ENCODE measurements at places on chromosomes 7 and 10.

GRCh38 chr10:115831016-115831415 is 442.0 kb downstream of the GFRA1 start:
- DNase-seq: no peak

- no peak for DNase-seq
Observed at GRCh38 chr10:7412237-7412927, 1.5 kb upstream of the SFMBT2 start.

DNA sequence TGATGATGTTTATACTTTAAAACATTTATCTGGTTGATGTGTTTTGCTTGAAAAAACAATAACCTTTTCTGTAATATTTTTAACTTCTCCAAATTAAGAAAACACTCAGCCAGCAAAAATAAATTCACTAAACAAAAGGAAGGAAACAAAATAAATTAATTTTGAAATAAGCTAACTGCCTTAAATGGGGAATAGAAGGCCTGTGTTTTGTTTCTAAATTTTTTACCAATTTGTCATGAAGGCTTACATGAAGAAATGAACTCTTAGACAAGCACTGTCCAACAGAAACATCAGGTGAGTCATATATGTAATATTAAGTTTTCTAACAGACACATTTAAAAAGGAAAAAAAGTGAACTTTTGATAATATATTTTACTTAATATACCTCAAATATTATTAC is 68.5 kb downstream of the LRRN3 start:
- DNase-seq: no peak

GRCh38 chr7:66100408-66101050 is 14.1 kb upstream of the CRCP start:
- no peak for DNase-seq

GRCh38 chr10:14244147-14244546 is 86.6 kb downstream of the FRMD4A start:
- DNase-seq: no peak

DNA sequence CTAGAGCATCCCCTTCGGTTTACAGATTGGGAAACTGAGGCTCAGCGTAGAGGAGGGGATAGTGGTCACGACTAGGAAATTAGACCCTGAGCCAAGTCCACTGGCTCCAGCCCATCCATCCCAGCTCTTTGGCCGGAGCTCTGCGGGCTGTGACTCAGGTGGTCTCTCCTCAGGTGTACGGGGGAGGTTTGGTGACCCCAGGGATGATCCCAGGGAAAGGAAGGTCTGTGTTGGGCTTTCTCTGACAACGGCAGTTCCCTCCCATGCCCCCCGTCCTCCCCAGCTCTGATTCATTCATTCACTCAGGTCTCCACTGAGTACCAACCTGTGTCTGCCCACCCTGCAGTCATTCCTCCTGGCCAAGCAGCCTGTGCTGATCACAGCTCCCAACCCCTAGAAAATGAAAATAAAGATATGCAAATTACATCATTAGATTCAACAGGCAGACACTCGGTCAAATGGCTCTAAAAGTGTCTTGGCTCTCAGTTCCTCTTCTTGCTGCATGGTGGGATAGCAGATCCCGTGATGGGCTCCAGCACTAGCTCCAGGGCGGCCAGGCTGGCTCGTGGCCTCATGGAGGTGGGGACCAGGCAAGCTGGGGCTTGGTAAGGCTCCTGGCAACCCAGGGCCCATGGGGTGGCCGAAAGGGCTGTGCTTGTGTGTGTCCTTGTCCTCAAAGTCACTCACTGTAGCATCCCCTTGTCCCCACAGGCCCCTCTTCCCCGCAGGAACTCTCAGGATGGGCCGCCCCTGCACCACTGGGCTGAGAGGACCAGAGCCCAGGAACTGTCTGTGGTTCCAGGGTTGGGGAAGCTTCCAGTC is 37.8 kb downstream of the CLRN3 start:
- DNase-seq: no peak

DNA sequence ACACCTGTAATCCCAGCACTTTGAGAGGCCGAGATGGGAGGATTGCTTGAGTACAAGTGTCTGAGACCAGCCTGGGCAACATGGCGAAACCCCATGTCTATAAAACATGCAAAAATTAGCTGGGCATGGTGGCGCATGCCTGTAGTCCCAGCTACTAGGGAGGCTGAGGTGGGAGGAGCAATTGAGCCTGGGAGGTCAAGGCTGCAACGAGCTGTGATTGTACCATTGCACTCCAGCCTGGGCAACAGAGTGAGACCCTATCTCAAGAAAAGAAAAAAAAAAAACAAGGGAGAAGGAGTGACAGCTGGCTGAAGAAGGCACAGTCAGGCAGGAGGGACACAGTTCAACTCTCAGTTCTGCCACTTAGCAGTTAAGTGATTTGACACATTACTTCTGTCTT is 26.4 kb upstream of the ZCCHC24 start:
- DNase-seq: no peak

DNA sequence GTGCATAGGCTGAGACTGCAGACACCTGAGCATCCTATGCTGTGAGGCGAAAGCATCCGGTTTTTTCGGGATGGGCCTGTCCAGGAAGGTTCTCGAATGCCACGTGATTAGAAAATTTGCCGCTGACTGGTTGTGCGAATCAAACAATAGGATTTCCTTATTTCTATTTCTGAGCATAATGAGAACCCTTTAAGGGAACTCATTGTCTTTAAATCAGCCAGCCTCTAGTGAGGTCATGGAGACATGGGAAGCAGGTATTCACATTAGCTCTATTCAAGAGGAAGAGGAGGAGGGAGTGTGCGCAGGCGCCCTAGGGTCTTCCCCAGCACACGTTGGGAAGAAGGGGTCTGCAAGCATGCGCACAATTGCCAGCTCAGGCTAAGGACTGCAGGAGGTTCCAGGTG is 5.6 kb downstream of the GIMAP1 start:
- no peak for DNase-seq

- DNase-seq: no peak
Observed at GRCh38 chr7:73570977-73571376, 7.4 kb downstream of the TBL2 start.

GRCh38 chr10:125629758-125630376 is 53.1 kb downstream of the TEX36 start:
- DNase-seq: no peak

- no peak for DNase-seq
Observed at GRCh38 chr10:110474826-110475225, 22.9 kb upstream of the DUSP5 start.

GRCh38 chr10:92761571-92761970 is 71.8 kb downstream of the HHEX start:
- DNase-seq: no peak

- DNase-seq: no peak
Observed at GRCh38 chr7:2242541-2243429, 759 bp downstream of the NUDT1 start.

GRCh38 chr10:132129431-132129830 is 57.3 kb upstream of the DPYSL4 start:
- no peak for DNase-seq

DNA sequence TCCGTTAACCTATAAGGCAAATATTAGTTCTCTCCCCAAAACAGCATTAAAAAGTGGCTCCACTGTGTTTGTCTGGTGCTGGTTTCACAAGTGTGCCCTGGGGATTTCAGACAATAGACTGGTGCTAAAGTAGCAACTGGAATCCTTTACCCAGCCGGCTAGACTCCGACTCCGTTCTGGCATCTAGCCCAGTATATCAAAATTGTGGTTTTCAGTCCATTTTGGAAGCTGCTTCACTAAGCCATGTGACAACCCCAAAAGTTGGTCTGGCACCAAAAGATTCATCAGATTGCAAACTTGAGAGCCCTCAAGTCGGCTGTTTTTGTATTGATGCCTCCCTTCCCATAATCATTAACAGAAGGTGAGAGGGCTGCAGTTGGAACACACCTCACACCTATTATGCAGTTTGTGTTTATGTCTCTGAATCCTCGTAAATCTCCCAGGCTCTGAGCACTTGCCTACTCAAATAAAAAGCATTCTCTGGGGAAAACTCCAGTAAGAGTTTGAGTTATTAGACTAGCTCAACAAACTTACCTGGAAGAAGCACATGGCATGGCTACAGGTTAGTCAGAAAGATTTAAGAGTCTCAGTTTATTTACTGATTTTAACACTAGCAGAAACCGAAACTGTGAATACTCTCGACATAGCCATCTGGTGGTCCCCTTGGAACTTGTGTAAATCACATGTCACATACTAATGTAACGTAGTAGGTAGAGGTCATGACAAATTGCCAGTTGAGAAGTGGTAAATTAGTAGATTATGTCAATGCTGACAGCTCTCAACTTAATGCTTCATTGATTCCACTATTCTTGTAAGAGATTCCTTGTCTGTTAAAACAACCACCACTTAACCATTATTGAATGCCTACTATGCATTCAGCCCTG is 14.8 kb upstream of the WNT16 start:
- no peak for DNase-seq

DNA sequence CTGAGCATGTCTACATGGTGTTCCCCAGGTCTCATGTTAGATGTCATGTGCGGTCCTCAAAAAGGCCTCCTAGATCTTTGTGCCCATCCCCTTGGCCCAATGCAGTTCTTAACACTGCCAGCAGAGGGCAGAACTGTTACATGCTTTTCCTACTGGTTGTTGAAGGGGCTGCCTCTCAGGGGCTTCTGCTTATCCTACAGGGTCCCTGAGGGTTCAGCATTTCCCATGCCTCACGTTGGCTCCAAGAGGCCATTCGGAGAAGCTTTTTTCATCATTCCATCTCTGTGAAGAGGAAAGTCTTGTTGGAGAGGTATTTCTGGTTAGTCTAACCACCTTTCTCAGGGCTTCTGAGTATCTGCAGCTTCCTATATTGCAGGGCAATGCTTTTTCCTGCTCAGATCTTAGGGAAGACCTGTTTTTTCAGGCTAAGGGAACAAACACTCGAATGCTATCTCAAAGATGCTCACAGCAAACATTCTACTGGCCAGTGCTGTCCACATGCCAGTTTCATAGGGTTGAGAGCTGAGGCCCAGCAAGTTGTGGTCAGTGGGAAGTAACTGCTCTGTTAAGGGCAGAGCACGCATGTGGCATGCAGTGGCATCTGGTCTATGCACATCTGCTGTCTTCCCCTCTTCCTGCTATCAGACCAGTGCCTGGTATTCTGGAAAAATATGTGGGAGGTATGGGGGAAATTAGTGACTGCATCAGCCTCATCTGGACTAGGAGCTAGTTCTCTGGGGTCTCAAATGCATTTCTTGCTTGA is 31.5 kb downstream of the MBL2 start:
- peak; percentile 21 for DNase-seq

DNA sequence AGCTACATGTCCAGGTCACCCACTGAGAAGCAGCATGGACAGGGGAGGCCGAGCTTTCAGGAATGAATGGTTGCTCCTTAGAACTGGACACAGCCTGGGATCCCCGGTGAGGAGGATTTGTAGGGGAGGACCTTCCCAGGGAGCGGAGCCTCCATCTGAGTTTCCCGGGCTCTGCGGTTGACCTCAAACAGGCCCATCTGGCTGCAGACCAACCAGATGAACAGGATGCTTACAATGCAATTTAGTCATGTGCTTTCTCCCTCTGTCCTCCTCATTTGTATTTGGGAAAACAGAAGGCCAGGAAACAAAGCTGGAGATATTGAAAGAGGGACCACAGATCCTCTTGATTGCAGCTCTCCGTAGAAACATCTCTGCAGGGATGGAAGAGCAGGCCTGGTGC is 104.8 kb downstream of the EMX2 start:
- no peak for DNase-seq

DNA sequence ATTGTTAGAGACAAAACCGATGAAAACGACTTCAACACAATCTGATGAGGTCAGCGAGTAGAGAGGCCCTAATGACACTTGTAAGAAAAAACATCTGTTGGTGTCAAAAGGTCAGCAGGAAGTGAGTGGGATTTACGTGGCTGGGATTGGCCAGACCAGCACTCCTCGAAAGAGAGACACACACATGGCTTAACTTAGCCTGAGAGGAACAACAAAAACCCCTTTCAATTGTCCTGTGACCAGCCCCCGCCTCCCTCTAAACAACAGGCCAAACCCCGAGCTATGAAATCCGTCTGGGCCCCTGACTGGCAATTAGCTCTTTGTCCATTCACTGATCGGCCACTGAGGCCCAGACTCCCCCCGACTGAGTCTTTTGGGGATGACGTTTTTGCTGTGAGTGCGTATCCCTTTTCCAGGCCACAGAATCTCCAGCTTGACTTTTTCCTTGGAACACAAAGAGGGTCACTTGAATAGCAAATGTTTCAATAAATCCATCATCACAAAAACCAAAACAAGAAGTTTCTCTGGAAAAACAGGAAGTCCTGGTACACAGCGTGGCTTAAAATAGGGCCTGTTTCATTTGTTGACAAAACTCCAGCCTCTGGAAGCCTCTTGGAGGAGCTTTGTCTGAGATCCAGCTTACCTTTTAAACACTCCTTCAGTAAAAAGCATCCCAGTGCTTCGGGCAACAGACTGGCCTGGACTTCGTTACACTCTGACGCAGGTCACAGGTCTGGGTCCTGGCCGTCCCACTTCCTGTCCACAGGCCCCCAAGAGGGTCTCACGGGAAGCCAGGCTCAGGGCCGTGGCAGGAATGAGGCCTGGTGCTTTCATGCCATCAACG is 103.0 kb downstream of the CTBP2 start:
- no peak for DNase-seq

DNA sequence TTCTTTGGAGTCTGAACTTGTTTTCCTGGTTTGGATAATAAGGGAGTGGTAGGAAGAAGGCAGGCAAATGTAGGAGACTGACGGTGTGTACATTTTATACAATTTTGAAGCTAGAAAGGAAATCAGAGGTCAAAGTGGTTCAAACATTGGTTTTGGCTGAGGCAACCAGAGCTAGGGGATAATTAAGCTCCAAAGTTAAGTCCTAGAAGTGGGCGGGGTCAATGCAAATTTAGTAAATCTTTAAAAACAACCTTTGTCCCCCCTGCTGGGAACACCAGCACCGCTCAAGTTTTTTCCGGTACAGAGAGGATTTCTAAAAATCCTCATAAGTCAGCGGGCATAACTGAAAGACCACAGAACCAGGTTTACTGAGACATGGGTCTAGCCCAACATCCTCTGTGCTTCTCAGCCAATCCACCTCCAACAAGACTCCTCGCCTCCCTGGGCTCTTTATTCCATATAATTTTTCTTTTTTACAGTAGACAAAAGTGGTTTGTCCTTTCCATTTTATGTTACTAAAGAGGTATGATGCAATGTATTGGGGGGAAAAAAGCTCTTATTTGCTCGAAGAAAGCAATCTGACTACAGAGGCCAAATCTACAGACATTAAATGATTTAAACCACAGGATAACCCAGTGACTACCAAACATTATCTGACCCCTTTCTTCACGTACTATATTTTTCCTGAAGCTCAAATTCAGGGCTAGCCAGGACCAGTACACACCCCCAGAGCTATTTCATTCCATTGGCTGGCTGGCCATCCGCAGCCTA is 1.6 kb downstream of the GLUD1 start:
- no peak for DNase-seq

DNA sequence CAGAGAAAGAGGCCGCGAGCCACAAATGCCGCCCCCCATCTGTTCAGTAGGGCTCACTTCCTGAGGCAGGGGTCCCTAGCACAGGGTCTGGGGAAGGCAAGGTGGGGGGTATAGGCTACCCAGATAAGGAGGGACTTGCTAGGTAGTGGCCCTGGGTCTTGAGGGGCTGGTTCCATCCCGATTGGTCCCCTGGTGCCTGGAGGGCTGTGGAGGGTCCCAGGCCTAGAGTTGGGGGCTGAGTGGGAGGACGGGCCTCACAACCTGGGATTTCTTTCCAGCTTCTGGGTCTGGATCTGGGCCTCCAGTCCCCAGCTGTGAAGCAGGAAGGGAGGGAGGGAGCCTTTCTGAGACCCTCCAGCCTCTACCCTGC is 75.1 kb upstream of the EN2 start:
- no peak for DNase-seq
